CD4-positive, alpha-beta T cell treated with Interferon gamma for 1 hour (primary cell): ENCODE measurements at places on chromosomes 11 and 22.

DNA sequence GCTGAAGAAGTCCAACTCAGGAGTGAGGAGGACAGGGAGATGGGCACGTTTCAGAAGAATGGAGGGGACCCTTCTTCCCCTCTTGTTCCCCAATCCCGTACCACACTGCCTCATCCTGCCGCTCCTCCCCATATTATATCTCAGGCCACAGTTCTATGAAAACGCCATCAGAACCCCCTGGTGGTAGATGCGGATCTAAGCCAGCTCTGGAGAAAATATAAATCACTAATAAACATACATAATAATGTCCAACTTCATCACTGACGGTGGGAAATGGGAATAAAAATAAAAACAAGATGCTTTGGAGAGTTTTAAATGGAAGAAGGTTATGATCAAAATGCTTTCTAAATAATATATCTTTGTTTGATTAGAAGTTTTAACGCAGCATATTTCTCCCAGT lies 400.3 kb downstream of the CADM1 start:
- DNase-seq, result no peak

GRCh38 chr11:1448882-1449281 lies 37.7 kb downstream of the MOB2 start:
- DNase-seq, result no peak

- DNase-seq, result no peak
Observed at GRCh38 chr11:788953-789940, 643 bp downstream of the CEND1 start.

GRCh38 chr11:17887779-17888178 lies 125.1 kb downstream of the SERGEF start:
- no peak for DNase-seq

- no peak for DNase-seq
Observed at GRCh38 chr11:119863851-119864601, 135.0 kb upstream of the NECTIN1 start.

- no peak for DNase-seq
Observed at GRCh38 chr11:31870609-31871309, 59.6 kb upstream of the PAX6 start.

- no peak for DNase-seq
Observed at GRCh38 chr22:24809331-24809730, 3.3 kb downstream of the SGSM1 start.

- no peak for DNase-seq
Observed at GRCh38 chr11:7874056-7874455, 57.0 kb downstream of the OR10A6 start.

DNA sequence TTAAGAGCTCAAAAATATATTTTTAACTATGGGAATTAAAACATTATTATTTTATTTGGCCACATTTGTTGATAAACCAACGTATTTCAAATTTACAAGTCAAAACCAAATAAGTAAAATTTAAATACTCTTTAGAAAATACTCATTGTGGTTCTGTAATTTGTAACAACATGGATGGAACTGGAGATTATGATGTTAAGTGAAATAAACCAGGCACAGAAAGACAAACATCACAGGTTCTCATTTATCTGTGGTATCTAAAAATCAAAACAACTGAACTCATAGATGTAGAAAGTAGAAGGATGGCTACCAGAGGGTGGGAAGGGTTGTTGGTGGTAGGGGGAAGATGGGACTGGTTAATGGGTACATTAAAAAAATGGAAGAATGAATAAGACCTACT lies 50.8 kb downstream of the STK33 start:
- DNase-seq, result no peak

- no peak for DNase-seq
Observed at GRCh38 chr11:95301474-95301873, 70.5 kb upstream of the SESN3 start.

- peak; percentile 30 for DNase-seq
Observed at GRCh38 chr11:64675450-64676260, 47.3 kb downstream of the NRXN2 start.
